ENCODE measurements at places on chromosomes 1 and 21.
A peak's percentile ranks its signal among the peaks of the same experiment; 100 is the strongest.

GRCh38 chr1:200895801-200896530, 1.3 kb downstream of the INAVA start:
- DNase-seq = no peak

- DNase-seq = no peak
These were observed 442.5 kb downstream of the NEGR1 start for GRCh38 chr1:71839876-71840275.

DNA sequence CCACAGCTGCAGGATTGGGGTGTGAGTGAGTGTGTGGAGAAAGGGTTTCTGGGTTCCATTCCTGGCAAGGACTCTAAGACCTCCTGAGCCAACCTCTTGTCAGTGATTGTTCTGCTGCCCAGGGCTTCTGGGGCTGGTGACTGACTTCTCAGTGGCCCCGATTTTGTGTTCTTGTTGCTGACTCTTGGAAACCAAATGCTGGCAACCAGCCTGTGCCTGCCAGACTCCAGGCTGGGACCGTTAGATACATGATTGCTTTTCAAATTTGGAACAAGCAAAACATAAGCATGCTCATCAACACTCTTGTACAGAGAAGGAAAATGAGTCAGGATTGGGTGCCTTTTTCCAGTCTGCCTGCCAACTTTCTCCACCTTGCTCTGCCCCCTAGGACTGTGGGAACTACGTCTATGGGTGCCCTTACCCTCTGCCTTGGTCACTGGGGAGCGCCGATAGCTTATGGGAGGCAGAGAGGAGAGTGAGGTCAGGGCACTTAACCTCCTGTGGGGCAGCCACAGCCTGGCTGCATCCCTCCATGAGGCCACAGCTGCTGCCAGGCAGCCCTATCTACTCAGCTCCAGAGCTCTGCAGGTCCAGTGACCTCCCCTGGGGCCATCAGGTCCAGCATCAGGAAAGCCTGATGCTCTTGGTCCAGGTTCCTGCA, 39.3 kb upstream of the EPS8L3 start:
- no peak for DNase-seq

GRCh38 chr1:93730621-93731020, 49.0 kb upstream of the BCAR3 start:
- DNase-seq = no peak

DNA sequence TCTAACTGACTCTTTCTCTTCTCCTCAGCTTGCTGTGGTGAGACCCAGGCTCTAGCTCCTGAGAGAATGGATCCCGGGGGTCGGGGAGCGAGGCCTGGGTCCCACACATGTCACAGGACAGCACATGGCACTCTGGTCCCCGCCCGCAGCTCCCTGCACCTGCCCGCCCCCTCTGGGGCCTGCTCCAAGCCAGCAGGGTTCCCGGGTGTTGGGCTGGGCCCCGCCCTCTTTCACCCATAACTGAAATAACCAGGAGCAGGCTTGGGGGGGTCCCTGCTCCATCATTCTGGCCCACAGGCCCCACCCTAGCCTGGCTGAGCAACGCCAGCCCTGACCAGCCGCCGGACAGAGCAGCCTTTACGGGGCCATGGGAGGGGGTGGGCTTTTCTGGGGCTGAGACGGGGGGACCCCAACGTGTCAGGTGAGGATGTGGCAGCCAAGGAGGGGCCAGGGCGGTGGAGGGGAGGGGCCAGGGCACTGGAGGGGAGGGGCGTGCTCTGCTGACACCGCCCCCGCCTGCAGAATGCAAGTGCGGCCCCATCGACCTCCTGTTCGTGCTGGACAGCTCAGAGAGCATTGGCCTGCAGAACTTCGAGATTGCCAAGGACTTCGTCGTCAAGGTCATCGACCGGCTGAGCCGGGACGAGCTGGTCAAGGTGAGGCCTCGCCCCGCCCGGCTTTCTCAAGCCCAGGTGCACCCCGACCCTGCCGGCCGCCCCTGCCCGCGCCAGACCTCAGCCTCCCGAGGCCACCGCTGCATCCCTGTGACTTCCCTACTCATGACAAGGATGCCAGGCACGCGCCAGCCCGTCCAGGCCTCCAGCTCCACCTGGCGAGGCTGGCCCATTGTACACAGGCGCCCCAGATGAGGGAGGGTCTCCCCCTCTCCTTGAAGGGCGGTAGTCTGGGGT, 19.4 kb downstream of the COL6A1 start:
- DNase-seq = no peak

DNA sequence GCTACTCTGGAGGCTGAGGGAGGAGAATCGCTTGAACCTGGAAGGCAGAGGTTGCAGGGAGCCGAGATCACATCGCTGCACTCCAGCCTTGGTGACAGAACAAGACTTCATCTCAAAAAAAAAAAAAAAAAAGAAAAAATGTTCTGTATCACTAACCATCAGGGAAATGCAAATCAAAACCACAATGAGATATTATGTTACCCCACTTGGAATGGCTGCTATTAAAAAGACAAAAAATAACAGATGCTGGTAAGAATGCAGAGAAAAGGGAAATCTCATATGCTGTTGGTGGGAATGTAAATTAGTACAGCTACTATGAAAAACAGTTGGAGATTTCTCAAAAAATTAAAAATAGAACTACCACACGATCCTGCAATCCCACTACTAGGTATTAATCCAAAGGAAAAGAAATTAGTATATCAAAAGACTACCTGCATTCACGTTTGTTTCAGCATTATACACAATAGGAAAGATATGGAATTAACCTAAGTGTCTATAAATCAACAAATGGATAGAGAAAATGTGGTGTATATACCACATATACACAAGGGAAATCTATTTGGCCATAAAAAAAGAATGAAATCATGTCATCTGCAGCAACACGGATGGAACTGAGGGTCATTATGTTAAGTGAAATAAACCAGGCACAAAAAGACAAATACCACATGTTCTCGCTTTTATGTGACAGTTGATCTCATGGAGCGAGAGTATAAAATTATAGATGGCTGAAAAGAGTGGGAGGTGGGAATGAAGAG, 62.6 kb downstream of the ABL2 start:
- DNase-seq = no peak

GRCh38 chr1:62304515-62304914, 14.7 kb downstream of the KANK4 start:
- no peak for DNase-seq

- DNase-seq = no peak
These were observed 56.9 kb downstream of the PROX1 start for GRCh38 chr1:214044438-214045214.

GRCh38 chr21:36973986-36974850, 7.7 kb upstream of the HLCS start:
- DNase-seq = no peak

DNA sequence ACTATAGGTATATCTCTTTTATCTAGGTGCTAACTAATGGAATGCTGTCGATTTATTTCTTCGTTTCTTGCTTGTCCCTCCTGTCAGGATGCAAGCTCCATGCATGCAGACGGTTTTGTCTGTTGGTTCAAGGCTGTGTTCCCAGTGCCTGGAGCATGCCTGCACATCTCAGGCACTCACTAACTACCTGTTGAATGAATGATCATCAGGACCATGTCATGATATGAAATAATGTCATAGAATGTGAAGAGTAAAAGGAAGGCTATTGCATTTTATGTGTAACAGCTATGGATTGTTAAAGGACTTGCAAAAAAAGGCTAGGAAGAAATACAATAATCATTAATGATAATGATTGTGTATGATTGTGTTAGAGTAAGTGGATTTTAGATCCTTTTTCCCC, 4.2 kb downstream of the GPR25 start:
- no peak for DNase-seq

DNA sequence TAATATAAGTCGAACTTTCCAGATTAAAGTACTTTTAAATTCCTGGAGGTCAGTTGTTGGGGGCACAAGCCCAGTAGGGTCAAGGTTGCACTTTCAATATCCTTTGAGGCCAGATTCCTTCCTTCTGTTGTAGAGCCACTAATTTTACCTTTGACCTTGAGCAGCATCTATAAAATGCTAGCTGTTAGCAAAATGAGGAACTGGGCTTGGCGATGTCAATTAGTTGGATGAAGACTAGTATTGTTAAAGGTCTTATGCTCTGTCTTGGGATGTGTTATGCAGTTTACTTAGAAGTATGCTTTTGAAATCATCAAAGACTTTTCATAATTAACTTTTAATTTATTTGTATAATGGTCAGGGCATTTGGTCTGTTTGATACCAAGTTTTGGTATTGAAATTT, 425.9 kb upstream of the PROX1 start:
- no peak for DNase-seq

GRCh38 chr1:21032741-21033140, 144.0 kb downstream of the EIF4G3 start:
- DNase-seq = no peak

DNA sequence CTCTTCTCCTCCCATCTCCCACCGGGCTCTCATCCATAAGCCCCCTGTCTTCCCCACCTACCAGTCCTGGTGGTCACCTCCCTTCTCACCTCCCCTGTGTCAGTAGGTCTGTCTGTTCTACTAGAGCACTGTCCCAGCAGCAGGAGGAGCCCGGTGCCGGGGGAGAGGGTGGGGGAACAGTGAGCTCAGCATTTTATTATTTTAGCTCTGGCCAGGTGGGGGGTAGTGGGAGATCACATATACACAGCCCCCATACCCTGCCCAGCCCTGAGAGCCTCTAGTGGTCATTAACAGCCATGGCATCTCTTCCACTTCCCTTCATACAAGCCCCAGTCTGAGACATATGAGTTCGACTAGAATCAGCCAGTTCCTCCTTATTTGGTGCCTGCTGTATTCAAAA, at the start of gene TMOD4:
Gene TMOD4, minus strand, starts transcription at position 119 of the 400 bp plus-strand sequence. CDS start 1,106 bp downstream, outside the sequence.
- no peak for DNase-seq

- DNase-seq = no peak
These were observed 8.6 kb downstream of the CLDN14 start for GRCh38 chr21:36471254-36471723.

DNA sequence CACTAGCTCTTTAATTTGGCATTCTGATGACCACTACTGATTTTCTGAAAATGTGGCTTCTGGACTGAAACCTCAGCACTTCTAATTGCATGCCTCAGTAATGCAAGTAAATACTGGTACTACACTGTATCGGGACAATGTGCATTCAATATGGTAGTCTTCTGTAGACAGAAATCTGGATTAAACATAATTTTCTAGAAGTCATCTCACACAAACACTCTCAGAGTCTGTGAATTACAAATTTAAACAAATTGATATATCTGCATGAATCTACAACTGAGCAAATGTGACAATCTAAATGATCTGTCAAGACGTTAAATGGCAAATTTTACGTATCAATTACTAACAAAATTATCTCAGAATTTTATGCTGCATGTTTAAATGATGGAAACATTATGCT, 23.7 kb downstream of the HP1BP3 start:
- no peak for DNase-seq

DNA sequence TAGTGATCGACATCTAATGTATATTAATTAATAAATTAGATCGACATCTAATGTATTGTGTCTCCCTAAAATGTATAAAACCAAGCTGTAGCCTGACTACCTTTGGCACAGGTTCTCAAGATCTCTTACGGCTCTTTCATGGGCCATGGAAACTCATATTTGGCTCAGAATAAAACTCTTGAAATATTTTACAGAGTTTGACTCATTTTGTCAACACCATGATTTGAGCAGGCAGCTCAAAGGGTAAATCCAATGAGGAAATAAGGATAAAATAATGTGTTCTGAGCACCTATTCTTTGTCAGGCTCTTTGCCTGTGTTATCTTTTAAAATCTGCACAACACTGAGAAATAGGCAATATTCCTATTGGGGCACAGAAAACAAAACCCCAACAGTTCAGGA, 223.4 kb upstream of the DUSP10 start:
- DNase-seq = no peak

DNA sequence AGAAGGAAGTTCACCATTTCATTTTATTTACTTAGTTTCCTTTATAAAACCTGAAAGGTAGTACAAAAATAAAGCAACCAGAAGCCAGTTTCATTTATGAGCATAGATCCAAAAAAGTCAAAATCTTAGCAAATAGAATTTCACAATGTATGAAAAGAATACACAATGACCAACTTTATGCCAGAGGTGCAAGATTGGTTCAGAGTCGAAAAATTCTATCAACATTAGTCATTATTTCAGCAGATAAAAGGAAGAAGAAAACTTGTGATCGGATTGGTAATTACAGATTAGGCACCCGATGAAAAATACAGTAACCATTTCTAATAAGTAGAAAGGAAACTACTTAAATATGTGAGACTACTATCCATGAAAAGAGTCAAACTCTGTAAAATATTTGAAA, 89.1 kb downstream of the ITSN1 start:
- no peak for DNase-seq

- peak; percentile 6 for DNase-seq
These were observed 33.6 kb downstream of the SPAG17 start for GRCh38 chr1:118151312-118151937.

DNA sequence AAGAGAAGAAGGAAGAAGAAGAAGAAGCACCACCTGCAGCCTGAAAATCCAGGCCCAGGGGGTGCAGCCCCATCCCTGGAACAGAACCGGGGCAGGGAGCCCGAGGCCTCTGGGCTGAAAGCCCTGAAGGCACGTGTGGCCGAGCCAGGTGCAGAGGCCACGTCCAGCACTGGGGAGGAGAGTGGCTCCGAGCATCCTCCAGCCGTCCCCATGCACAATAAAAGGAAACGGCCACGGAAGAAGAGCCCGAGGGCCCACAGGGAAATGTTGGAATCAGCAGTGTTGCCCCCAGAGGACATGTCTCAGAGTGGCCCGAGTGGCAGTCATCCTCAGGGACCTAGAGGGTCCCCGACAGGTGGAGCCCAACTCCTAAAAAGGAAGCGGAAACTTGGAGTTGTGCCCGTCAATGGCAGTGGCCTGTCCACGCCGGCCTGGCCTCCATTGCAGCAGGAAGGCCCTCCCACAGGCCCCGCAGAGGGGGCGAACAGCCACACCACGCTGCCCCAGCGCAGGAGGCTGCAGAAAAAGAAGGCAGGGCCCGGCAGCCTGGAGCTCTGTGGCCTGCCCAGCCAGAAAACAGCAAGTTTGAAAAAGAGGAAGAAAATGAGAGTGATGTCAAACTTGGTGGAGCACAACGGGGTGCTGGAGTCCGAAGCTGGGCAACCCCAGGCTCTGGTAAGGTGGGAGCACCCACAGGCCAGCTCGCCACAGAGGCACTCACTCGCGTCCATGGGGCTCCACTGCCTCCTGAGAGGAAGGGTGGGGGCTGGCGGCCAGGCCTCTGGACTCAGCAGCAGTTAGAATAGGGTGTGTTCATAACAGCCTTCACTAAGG, 28.4 kb downstream of the RRP1B start:
- DNase-seq = no peak

Data from activated naive CD4-positive, alpha-beta T cell treated with Interleukin-2 at 50 U/mL for 16 hours (primary cell).